ENCODE measurements at places on chromosomes 5 and 9.

- no peak for DNase-seq
Observed at GRCh38 chr9:78821126-78821822, 524.3 kb downstream of the PSAT1 start.

DNA sequence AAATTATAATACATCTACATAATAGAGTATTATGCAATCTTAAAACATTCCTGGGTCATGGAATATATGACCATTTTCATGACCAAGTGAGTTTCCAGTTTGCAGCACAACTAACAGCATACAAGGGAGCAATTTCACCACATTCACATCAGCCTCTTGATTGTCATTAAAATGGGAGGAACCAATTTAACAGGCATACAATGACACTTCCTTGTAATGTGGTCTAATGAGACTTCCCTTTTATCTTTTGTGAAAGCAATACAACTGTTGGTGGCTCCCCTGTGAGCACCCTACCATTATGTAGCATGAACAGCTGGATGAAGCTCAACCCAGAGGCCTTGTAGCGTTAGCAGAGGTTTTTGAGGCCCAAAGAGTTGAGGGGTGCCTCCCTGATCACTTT is 13.6 kb upstream of the TMOD1 start:
- no peak for DNase-seq

DNA sequence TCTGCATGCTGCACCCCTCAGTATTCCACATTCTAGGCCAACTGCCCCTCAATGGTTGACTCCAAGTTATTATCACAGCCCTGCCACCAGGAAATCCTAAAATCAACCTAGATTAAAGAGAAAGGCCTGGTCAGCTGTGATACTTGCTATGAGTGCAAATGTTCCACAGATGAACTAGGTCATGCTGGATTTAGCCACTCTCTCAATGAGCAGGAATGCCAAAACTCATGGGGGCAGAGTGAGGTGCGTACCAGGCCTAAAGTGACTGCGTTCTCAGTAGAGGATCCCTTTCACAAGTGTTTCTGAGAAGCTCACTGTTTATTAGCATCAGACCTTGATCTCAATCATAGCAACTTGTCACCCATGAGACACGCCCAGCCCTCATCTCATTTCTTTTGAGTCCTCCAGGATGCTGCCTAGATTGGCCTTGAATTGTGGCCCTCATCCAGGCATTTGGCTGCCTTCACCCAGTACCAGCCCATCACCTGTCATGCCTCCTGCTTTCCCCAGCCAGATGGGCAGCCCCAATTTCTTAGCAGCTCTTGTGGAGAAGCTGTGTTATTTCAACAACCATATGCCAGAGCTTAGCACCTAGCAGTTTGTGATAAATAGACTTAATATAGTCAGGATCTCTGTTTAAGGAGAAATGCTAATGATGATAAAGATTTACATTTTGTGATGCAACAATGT is 383.9 kb downstream of the CTNND2 start:
- DNase-seq: no peak

DNA sequence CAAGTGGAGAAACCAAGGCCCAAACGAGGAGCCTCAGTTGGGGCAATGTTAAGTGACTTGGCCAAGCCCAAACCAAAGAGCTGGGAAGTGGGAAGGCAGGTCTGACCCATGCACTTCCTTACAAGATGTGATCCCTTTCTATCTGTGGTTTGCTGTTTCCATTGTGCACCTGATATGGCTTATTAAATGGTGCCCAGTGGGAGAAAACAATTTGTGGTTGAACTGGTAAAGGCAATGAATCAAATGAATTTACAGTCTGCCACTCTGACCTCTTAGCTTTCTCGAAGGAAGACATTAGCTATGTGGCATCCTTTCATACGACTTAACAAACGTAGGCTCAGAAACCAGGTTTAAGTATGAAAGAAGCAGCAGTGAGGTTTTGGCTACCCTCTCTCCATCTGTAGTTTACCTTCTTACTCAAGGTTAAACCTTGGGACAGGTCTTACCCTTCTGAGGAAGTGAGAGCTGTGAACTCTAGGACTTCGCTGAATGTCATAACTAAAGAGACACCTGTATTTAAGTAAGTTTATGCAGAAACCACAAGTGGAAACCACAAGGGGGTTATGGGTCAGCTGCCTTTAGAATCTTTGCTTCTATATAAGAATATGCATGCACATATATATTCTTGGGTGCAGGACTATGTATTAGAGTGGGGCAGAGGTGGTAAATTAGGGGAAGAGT is 100.5 kb upstream of the SPATA31D4 start:
- DNase-seq: no peak

- DNase-seq: no peak
Observed at GRCh38 chr9:129478461-129478860, 142.4 kb downstream of the C9orf50 start.

DNA sequence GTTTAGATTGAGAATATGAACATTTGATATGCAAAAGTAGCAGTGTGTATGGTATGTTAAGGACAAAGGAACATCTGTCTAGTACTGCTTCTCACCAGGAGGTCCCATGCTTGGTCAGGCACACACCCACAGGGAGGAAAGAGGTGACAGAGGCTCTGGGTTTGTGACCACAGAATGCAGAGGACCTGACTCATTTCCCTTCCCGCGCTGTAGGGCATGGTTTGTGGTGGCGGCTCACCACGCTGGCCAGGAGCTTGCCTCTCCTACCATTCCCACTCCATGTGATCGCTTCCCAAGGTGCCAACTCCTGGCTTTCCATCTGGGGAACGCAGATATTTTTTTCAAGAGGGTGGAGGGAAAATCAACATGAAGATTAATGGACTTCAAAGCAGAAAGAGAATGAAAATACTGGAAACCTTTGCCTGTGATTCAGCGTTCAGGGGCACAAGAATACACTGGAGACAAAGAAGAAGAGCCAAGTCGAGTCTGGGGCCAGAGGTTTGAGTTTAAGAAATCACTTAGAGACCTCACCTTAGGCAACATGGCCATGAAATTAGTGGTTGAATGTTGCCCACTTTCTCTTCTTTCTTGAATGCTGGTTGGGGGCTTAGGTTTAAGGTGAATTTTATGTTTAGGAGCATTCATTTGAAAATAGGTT is 477.8 kb downstream of the CCDC171 start:
- DNase-seq: no peak

DNA sequence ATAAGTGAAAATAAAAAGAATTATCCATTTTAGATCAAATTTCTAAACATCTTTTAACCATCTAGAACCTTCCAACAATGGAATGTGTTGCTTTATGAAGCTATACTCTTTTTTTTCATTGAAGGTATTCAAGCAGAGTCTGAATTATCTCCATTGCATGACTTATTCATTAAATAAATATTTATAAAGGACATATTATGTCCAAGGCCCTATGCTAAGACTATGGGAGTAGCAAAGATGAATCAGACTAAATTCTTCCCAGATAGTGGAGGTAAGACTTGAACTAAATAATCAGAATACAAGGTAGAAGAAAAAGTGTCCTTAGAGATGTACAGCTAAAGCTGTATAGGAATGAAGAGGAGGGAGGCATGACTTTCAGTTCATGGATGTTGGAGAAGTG is 215.5 kb upstream of the RGMB start:
- DNase-seq: no peak

GRCh38 chr9:107342476-107343161 is 59.5 kb downstream of the RAD23B start:
- DNase-seq: no peak

GRCh38 chr9:121765021-121765950 is 113.9 kb downstream of the DAB2IP start:
- DNase-seq: no peak

GRCh38 chr5:137148159-137148558 is 351.0 kb downstream of the SPOCK1 start:
- DNase-seq: no peak

DNA sequence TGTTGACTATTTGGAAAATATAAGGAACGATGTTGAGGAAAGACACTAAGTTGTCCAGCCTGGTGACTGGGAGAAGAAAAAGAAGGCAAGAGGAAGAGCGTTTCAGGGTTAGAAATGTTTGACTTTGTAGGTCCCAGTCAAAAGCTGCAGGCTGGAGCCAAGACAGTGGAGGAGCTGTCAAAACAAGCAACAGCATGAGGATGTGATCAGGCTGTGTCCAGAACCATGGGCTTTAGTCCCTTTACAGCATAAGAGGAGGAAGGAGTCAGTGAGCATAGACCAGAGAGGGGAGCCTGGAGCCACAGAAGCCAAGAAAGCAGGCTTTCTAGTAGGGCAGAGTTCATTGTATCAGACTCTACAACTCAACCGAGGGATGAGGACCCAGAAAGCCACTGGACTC is 658.5 kb downstream of the BNC2 start:
- no peak for DNase-seq

DNA sequence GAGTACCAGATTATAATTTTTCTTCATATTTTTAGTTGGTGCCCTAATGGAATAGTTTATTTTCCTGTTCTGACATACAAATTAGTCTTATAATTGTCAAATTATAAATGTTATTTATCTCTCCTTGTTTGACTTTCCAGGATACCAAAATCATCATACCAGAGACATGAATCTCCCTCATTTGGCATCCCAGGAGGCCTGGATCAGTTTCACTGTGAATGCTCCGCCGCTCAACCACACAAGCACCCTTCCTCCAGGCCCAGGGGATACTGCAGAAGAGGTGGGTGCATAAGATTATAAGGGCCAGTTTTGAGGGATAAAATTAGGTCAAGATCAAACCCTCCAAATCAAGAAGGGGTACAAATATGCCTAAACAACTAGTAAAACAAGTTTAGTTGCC is 1229.3 kb downstream of the CDH12 start:
- no peak for DNase-seq

All from NCI-H187 treated with DMSO at 0.1 percent for 48 hours (cell line).